ENCODE measurements at places on chromosomes 2 and 18.

- DNase-seq: no peak
These were observed 191.8 kb downstream of the IKZF2 start for GRCh38 chr2:212959471-212960117.

GRCh38 chr2:235204948-235205347 is 253.1 kb downstream of the SH3BP4 start:
- DNase-seq: no peak

- no peak for DNase-seq
These were observed 81.1 kb downstream of the RAPH1 start for GRCh38 chr2:203453858-203454451.

DNA sequence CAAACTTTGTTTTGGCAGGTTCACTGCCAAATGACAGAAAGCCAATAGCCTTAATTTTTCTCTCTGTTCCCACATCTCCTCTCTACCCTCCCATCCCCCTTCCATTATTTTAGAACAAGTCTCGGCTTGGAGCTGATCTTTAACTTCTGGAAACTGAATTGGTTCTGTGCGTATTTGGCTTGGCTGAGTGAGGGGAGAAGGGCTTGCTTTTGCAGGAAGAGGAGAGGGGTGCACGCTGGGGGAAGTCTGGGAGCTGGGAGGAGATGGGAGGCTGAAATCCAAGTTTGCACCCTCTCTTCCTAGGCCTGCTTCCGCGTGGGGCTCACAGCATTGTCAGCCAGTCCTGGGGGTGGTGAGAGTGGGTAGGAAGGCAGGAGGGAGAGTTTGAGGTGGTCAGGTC is 176.1 kb upstream of the SPRED2 start:
- no peak for DNase-seq

DNA sequence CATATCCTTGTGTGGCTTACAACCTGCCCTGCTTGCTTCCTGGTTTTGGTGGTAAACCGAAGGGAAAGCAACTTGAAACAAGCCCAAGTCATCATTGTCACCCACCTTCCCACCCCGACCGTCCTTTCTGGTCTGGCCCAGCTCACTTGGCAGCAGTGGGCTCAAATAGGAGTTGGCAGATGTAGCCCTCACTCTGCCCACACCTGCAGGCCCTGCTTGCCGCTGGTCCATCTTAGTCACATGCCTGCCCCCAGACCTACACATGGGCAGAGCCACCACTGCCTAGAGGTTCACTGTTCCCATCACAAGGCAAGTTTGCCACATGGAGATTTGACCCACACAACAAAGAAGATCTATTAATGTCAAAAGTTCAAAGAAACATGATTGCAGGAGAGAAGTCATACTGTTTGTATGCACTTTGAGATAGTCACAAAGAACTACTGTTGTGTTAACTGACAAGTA is 9.3 kb downstream of the EIPR1 start:
- DNase-seq: no peak

DNA sequence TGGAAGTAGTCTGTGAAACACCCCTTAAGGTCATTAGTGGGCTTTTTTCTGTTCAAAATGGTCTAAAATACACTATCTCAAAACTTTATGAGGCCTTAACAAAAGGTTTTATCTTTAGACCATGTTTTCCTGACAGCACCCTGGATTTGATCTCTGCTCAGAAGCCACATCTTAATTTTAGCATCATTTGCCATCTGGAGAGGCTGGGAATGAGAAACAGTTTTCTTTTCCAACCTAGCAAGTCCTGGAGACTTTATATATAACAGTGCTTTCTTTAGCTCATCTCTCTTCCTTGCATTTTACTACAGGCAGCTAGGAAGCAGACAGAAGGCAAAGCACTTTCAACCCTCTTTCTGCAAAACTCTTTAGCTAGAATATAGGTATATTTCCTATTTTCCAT is 62.7 kb upstream of the CYTIP start:
- no peak for DNase-seq

- DNase-seq: no peak
These were observed 3.0 kb upstream of the ST8SIA5 start for GRCh38 chr18:46759890-46760289.

Measured in stimulated activated CD8-positive, alpha-beta memory T cell treated with anti-CD3 and anti-CD28 coated beads, Interleukin-7, amount 100 ng/mL, for 48 hours (primary cell).